ENCODE measurements at places on chromosomes 7 and 10.

- peak; percentile 48 for DNase-seq
These were observed 7.2 kb downstream of the CPA2 start for GRCh38 chr7:130273933-130274255.

DNA sequence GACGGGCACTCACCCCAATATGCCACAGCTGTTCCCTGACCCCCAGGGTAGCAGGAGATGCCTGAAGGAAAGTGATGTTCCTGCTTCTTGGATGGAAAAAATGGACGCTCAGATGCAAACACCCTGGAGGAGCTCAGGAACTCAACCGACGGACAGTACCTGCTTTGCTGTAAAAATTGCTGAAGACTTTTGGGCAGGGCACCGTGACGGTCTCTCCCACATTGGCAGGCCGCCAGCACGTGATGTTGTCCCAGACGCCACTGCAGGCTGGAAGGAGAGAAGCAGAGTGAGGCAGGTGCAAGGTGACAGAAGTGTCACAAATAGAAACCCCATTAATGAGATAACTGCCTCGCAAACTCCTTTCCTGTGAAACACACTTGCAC, 35.0 kb downstream of the VIPR2 start:
- DNase-seq = no peak

DNA sequence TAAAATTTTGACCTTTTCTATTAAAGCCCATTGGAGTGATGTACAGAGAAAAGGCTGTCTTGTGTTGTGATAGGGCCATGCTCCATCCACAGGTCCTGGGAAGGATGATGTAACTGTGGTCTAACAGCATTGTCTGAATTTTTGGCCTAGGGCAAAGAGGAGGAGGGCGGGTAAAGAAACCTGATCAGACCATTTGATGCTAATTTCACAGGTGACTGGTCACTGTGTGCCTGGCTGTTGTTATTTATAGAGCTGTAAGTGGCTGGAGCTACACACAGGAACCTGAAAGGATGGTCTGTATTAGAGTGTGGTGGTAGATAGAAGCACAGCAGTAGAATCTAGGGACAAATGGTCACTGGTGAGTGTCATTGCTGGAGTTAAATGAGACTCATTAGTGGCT, 182.1 kb downstream of the AUTS2 start:
- DNase-seq = no peak

DNA sequence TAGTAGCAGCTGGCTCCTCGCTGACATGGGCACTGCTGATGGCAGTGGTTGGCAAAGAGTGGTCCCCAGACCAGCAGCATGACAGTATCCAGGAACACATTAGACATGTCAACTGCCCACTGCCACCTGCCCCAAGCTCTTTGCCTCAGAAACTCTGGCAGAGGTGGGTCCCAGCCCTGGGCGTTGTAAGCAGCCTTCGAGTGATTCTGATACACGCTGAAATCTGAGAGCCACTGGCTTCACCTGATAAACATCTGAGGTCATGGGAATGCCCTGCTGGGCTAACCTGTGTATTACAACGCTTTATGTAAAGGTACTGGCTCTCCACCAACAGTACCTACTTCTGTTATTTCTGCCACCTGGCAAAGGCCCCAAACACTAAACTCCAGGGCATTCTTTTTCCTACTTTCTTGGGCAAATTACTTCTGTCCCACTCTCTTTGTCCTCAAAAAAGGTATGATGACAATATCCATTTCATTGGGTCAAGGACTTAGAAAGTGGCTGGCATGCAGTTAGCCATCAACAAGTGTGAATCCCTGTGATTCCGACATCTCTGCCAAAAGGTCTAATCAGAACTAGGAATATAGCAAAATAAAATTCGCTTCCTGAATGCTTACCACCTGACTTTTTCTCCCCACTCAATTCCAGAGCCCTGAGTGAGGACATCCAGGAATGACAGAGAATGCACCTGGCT, 9.2 kb downstream of the SGMS1 start:
- no peak for DNase-seq

- no peak for DNase-seq
These were observed 68.0 kb downstream of the UNCX start for GRCh38 chr7:1300636-1301035.

DNA sequence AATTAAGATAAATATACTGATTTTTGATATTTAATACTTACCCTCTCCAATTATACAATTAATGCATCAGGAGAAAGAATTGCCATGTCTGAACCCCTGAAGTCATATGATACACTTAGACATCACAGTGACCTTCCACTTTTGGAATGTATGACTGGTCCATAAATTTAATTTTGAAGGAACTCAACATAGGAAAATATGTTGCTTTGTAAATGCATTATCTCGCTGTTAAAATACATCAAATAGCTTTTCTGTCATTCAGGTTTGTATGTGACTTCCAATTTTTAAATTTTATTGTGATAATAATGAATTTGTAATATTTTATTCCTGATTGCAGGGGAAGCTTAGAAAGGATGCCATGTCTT, 631.9 kb upstream of the ANKRD30A start:
- DNase-seq = no peak

DNA sequence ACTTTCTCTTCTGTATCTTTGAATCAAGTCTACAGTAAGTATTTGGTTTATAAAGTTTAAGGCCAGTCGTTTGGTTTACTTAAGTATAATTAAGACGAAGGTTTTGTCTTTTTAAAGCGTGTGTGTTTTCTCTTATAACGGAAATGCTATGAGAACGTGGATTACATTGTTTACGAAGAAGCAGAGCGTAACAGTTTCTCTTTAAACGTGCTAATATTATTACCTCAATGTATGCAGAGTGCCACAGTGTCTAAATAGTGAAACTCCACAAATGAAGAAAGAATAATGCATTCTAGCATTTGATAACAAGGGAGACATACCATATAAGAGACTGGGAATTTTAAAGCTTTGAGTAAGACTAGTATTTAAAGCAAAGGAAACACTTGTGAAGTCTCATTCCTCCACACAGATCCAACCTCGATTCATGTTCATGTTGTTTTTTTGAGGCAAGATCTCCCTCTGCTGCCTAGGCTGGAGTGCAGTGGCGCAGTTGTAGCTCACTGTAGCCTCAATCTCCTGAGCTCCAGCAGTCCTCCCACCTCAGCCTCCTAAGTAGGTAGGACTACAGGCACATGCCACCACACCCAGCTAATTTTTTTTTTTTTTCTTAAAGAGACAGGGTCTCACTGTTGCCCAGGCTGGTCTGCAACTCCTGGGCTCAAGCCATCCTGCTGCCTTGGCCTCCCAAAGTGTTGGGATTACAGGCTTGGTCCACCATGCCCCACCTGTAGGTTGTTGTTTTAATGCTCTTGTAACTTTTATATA, 75.1 kb downstream of the ANKRD61 start:
- DNase-seq = peak; percentile 14

- DNase-seq = no peak
These were observed 563.0 kb upstream of the SEMA3D start for GRCh38 chr7:85749696-85750453.

GRCh38 chr10:124495162-124495561, 33.5 kb downstream of the LHPP start:
- no peak for DNase-seq

GRCh38 chr10:89258881-89259280, 7.3 kb upstream of the LIPA start:
- no peak for DNase-seq

DNA sequence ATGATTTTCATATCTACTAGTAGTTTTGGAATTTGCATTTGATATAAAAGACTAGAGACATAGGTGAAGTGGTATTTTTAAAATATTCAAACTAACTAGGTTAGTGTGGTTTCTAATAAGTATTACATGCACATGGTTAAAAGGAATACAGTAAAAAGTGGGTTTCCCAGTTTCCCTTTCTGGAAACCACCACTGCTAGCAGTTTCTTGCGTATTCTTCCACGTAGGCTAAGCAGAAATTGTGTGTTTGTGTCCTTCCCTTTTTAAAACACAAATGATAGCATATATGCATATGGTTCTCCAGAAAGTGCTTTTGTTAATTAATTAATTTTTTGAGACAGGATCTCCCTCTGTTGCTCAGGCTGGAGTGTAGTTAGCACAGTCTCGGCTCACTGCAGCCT, 15.4 kb downstream of the NRF1 start:
- no peak for DNase-seq

GRCh38 chr10:71731791-71732190, 12.2 kb upstream of the C10orf105 start:
- DNase-seq = no peak

- no peak for DNase-seq
These were observed 106.4 kb upstream of the GJD4 start for GRCh38 chr10:35498693-35499092.

GRCh38 chr7:85587785-85588184, 400.9 kb upstream of the SEMA3D start:
- DNase-seq = no peak

DNA sequence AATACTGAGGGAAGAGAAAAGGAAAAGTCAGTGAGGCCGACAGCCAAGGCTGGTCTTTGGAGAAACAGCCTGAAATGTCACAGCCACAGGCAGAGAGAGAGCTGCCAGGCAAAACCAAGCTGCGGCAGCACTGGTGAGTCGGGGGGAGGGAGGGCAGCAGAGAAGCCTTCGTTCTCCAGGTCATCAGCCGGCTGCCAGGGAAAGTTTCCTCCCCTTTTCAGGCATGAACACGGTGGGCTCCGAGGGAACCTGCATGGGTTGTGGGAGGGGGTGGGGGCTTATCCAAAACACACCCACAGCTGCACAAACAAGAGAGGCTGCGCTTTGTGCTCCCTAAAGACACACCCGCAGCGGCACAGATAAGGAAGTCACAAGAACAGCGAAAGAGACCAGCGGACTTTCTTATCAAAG, 62.3 kb upstream of the NKX6-2 start:
- DNase-seq = no peak

DNA sequence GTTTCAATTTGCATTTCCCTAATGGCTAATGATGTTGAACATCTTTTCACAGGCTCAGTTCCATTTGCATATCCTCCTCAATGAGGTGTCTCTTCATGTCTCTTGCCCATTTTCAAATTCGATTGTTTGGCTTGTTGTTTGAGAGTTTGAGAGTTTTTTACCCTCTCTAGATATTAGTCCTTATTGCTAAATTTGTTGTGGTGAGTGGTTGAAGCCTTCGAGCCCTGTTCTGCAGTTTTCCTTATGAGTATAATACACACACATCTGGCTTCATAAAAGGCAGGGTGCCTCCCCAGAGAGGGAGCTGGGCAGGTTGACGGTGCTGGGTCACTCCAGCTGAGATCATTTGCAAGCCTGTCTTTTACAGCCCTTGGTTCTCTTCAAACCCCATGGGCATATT, 65.1 kb downstream of the RGS10 start:
- no peak for DNase-seq

DNA sequence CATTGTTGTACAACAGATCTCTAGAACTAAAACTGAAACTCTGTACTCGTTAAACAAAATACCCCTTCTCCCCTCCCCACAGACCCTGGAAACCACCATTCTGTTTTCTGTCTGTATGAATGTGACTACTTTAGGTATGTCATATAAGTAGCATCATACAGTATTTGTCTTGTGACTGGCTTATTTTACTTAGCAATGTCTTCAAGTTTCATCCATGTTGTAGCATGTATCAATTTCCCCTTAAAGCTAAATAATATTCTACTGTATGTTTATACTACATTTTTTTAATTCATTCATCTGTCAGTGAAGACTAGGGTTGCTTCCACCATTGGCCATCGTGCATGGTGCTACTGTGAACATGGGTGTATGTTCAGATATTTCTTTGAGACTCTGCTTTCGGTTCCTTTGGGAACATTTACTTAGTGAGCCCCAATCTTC, 71.2 kb upstream of the RPA3 start:
- DNase-seq = no peak

- peak; percentile 3 for DNase-seq
These were observed 408.9 kb upstream of the SEMA3D start for GRCh38 chr7:85595750-85596178.

DNA sequence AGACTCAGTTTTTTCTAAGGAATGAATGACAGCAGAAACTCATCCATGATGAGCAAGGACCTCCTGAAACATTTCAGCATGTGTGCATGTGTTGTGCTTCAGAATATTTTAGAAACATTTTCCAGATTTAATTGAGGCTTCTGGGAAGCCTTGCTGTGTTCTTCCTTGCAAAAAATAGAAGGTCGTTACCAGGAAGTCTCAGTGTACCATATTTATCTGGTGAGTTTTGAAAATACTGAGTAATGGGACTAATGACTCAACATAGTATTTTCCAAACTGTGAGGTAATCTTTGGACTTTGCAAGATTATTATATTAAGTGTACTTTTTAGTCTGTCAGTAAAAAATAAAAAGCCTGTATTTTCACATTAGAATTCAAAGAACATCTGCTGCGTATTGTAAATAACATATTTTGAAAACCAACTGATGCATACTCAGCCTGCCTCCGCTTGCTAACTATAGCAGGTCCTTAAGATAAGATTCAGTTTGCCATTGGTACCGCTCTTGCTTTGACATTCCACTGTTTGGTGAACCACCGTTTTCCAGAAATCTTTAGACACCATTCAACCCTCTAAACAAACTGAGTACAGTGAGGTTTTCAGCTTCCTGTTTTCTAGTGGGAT, 739.6 kb upstream of the GALNT17 start:
- no peak for DNase-seq

DNA sequence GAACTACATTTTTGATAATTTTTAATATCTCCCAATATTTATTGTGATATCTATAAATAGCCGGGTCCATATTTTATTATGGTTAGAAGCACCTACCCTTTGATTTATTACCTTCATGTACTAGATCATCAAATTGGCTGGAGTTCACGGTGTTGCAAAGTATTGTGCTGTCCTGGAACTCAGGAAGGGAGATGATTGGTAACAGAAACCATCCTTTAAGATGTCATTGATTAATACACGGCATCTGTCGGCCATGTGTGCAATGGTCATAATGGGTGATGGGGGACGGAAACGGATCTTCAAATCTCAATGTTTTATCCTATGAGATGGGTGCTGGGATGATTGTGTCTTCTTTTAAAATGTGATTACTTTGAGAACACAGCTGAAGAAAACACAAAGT, 157.0 kb downstream of the NEBL start:
- no peak for DNase-seq

DNA sequence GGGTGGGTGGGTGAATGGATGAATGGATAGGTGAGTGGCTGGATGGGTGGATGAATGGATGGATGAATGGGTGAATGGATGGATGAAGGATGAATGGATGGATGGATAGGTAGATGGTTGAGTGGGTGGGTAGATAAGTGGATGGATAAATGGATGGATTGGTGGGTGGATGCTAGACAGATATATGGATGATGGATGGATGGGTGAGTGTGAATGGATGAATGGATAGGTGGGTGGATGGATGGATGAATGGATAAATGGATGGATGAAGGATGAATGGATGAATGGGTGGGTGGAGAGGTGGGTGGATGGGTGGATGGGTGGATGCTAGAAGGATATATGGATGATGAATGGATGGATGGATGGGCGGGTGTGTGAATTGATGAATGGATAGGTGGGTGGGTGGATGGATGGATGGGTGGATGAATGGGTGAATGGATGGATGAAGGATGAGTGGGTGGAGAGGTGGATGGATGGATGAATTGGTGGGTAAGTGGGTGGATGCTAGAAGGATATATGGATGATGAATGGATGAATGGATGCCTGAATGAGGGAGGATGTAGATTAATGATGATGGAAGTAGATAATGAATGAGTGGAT, 20.4 kb downstream of the ELFN1 start:
- DNase-seq = no peak

- DNase-seq = no peak
These were observed 204.7 kb upstream of the ZNF32 start for GRCh38 chr10:43853369-43853768.

GRCh38 chr7:56291-56913, 136.0 kb upstream of the FAM20C start:
- no peak for DNase-seq
